ENCODE measurements at places on chromosomes 2 and 18.

DNA sequence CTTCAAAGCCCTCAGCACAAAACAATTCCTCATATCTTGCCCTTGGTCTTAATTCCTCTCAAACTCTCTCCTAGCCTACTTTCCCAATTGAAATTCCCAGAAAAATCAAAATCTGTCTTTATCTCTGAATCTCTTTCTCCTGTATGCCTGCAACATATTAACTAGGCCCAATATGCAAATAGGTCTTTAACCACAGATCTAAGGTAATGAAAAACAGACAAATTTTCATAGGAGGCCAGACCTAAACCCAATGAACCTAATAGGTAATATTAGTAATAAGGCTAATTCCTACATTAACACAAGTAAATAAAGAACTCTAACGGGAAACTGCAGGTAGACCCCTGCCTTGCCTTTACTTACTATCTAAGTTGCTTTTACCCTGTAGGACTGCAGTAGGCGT is 41.4 kb downstream of the WDR33 start:
- peak; percentile 5 for DNase-seq

DNA sequence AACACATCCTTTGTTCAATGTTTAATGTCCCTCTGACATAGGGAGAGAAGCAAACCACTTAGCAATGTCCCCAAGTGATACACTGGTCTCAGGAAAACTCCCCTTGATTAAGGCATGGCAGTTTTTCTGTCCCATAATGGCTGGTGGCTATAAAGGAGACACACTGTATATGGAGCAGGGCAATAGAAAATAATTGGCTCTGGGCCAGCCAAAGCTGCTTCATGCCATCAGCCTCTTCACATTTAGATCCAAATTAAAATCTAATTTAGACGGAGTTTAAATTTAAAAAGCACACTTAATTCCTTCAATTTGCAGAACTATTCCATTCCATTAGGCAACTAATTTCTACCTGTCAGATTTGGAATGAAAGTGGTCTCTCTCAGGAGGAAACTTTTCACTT is 638.1 kb downstream of the DSC3 start:
- no peak for DNase-seq

DNA sequence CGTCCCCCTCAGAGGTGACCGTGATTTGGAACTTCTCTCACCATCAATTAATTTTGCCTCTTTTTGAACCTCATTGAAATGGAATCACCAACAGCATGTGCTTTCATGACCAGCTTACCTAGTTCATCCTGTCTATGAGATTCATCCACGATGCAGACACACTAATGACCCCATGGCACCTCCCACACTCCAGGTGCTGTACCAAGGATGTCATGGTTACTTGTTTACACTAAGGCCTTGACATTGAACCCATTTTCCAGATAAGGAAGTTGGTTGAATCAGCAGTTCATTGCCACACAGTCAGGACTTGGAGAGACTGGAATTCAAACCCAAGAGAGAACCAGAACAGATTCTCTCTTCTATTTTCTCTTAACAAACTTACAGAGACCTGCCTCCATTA is 139.0 kb downstream of the ZFP36L2 start:
- no peak for DNase-seq

DNA sequence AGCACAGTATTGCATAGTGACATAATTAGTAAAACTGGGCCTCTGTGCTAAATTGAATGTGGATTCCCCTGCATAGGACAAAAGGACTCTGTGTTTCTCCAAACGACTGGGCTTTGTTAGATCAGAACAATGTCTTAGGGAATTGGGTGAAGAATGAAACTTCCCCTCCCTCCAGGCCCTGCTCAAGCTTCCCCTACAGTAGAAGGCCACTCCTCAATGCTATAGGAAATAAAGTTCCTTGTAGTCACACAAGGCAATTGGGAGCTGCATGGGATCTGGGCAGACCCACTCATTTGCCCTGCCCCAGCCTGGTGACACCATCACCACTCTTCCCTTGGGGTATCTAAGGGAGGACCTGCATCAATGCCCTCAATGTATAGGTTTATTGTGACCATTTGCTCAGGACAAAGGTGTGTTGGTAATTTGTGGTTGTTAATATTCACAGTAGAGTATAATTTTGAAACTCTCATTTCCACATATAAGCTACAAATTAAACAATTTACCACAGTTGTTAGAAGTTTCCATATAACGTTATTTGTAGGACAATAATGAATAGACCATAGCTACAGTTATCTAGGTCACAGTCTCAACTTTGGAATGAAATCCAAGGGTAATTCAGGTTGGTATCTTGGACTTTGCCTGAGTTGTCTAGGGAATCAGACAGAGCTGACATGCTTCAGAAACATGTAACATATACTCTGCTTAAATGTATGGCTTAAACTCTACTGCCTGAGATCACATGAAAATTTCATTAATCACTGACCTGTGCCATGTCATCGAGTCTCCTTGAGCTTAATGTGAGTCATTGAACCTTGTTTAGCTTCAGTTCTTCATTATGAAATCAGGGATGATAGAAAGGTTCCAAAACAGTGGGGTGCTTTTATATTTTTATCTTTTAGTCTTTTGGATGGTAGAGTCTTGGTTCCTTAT is 64.8 kb upstream of the DARS1 start:
- no peak for DNase-seq

GRCh38 chr2:225270053-225270452 is 129.5 kb upstream of the NYAP2 start:
- DNase-seq = no peak

GRCh38 chr2:140597836-140598235 is 1533.0 kb downstream of the LRP1B start:
- no peak for DNase-seq

Data from NCI-H526 (cell line).